ENCODE measurements at places on chromosomes 1 and 21. TPM values are rescaled to one million over a fixed set of nuclear protein-coding genes. Genes with fewer than 3 reads are reported as not detected.

The ZNF593OS gene
- total RNA-seq, result not detected

The COL6A2 gene
- 350 TPM for total RNA-seq

The SLC19A1 gene
- total RNA-seq, result 8.6 TPM

The VPS45 gene
- 40.2 TPM for total RNA-seq

The RGS18 gene
- total RNA-seq, result 1.2 TPM

The CHD5 gene
- 0.12 TPM for total RNA-seq

The CD84 gene
- 7.7 TPM for total RNA-seq

The ST6GALNAC3 gene
- total RNA-seq, result 13.3 TPM

The EIF3I gene
- 110 TPM for total RNA-seq

The BEND5 gene
- total RNA-seq, result 3.2 TPM

The ATP5PB gene
- 551 TPM for total RNA-seq

The GPR25 gene
- not detected for total RNA-seq

- no peak for DNase-seq
Observed at GRCh38 chr1:227072991-227073390, 132.9 kb downstream of the COQ8A start.

- no peak for DNase-seq
Observed at GRCh38 chr1:18532390-18533170, 51.9 kb downstream of the KLHDC7A start.

DNA sequence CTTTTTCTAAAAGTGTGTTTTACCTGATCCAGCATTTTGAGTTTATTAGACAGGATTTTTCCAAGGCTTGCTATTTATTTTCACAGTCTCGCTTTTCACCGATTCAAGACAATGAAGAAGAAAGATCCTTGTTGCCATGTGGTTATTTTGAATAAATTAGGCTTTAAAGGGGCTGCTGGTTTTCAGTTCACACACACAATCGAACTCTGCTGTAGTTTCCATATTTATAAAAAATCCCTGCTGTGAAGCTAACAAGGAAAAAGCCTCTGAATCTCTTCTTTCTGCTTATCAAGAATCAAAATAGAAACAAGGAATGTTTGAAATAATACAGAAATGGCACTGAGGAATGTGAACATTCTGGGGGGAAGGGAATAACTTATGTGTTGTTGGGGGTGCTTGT is 102.5 kb upstream of the KAZN start:
- no peak for DNase-seq

- DNase-seq, result no peak
Observed at GRCh38 chr1:167362638-167363037, 142.0 kb downstream of the POU2F1 start.

DNA sequence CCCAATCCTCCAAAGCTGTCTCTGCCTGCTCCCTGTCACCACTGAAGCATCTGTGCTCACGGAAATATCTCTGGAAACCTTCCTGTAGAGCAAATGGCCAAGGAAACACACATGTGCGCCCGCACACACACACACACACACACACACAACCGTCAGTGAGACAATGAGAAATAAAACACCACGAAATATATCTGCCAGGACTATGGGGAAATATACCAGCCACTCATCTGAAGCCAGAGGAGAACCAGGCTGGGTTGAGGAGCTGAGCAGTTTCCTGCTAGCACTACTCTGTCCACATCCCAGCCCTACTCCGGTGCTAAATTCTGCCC is 25.1 kb upstream of the PLXNA2 start:
- DNase-seq, result no peak

DNA sequence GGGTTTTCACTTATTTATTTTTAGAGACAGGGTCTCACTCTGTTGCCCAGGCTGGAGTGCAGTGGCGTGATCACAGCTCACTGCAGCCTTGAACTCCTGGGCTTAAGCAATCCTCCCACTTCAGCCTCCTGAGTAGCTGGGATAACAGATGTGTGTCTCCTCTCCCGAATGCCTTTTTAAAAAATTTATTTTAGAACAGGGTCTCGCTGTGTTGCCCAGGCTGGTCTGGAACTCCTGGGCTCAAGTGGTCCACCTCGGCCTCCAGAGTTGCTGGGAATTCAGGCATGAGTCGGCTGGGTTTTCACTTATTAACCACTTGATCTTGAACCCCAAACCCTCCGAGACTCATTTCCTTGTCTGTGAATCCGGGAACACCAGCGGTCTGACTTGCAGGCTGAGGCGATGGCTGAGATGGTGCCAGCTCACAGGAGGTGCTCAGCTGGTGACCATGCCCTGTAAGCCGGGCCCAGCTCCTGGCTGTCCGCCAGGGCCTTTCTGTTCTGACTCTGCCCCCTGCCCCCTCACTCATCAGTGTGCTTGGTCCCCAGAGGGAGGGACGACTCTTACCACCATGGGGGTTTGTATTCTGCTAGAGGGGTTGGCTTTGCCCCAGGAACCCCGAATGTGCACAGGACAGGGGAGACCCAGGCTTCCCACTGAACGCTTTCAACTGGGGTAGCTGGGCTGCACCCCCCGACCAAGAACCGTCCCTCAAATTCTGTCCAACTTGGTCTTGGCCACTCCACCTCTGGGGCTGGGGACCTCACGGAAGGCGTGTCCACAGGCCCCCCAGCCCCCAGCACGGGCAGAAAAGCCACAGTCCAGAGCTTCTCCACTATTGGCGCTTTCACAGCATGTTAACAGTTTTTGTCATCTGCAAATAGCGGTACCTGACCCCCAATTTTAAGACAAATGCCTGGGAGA is 22.5 kb downstream of the MMEL1 start:
- DNase-seq, result no peak

- no peak for DNase-seq
Observed at GRCh38 chr21:36915014-36915695, 51.3 kb downstream of the HLCS start.

DNA sequence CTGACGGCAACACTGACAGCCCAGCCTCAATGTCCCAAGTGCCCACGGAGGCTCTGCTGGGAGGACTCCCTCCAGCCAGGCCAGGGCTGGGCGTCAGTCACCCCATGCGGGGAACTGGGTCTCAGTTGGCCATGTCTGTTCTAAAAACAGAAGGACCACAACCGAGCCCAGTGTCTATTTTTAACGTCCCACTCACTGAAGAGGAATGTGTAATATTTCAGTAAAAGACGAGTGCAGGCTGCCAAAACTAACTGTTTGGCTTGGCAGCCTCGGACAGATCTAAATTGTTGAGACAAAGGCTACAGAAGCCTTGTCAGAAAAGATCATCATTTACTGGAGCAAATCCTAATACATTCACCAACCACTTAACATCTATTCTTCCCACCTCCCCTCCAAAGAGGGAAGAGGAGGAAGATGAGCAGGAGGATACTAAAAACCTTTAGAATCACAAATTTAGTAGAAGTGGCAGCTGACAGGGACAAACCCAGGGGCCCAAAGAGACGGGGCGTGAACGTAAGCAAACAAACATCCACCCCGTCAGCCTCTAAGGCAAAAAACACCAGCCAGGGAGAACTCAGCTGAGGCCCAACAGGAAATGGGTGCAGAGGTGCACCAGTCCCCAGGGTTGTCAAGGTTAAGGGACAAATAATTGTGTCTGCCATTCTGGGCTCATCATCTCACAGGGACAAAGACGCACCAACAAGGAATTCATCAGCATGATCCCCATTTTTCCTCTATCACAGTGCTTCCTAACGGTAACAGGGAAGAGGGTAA is 18.7 kb downstream of the C1orf198 start:
- peak; percentile 84 for DNase-seq

DNA sequence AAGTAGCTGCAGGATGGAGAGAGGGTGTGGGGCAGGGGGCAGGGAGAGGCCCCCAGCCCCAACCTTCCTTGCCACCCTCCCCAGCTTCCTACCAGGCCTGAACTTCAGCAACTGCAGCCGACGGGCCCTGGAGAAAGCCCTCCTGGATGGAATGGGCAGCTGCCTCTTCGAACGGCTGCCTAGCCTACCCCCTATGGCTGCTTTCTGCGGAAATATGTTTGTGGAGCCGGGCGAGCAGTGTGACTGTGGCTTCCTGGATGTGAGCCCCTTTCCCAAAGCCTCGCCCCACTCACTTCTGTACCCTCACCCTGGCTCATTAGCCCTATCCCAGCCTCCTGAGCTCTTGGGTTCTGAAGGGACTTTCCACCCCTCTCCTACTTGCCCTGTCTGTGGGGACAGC is 6.0 kb downstream of the ADAM15 start:
- DNase-seq, result no peak

GRCh38 chr1:208242941-208243526 is 1.1 kb downstream of the PLXNA2 start:
- DNase-seq, result no peak

DNA sequence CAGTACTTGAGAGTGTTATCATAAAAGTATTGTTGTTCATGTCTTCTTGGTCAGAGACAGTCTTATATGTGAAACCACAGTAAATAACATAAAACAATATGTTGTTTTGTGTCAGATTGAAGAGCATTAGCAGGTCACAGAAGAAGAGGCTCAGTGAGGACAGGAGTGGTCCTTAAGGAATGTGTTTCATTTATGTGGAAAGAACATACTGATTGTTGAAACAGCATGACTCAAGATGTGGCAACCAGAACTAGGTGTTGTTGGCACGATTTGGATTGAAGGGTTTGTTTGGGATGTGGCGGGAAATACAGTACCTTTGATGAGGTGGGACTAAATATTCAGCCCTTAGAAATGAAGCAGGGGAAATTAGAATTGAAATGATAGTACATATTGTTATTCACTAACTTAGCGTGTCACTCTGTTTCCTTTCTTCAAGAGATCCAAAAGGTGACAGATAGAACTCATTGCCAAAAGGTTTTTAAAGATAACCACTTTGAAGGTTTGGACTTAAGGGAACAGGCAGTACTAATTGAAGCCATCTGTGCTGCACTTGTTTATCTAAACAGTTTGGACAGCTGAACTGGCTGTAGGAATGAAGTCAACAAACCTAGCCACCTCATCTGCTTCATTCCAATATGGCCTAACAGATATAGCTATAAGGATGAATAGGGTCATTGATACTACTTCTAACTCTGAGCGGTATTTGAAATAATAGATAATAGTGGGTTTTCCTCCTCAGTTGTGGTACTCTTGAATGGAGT is 14.4 kb downstream of the RALGPS2 start:
- no peak for DNase-seq

DNA sequence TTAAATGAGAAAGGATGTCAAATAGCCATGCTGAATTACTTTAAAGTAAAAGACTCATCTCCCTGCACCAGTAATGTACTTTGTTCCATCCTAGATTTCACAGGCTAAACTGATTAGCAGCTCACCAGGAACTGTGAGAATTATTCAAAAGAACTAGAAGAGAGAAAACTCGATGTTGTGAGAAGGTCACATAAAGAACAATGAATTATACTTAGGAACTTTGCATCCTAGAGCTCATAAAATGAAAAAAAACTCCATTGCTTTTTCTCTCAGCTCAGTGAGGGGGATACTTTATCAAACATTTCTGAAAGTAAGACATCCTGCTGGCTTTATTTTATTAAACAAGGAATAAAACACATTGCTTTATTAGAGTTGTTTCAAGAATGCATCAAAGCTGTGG is 278.5 kb downstream of the MRPL39 start:
- DNase-seq, result no peak

DNA sequence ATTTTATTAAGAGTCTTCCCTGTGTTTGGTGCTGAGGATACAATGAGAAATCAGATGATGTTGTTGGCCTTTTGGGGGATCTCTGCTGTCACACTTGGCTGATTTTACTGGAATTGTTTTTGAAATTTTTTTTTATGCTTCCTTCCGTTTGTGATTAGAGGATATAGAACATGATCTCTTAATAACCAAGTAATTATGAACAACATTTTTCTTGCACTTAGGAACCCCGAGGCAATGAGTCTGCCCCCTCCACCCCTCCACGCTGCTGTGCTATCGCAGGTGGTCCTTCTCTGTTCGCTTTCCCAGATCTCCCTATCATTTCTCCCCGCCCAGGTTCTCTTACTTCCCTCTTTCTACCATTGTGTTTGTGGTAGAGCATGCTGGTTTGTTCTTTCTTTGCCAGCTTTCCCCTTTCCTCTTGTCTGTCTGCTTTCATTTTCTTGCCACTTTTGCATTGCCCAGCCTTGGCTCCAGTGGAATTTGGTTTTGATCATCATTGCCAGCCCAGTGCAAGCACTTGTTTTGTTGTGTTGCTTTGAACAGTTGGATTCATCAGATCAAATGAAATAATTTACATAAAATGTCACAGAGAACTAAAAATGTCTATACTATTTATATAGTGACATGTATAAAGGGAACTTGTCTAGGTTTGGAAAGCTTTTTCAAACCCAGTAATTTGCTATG is 73.1 kb upstream of the SCCPDH start:
- no peak for DNase-seq

- no peak for DNase-seq
Observed at GRCh38 chr1:6967431-6968111, 182.3 kb downstream of the CAMTA1 start.

GRCh38 chr21:31606081-31606874 is 53.2 kb upstream of the SOD1 start:
- DNase-seq, result no peak

DNA sequence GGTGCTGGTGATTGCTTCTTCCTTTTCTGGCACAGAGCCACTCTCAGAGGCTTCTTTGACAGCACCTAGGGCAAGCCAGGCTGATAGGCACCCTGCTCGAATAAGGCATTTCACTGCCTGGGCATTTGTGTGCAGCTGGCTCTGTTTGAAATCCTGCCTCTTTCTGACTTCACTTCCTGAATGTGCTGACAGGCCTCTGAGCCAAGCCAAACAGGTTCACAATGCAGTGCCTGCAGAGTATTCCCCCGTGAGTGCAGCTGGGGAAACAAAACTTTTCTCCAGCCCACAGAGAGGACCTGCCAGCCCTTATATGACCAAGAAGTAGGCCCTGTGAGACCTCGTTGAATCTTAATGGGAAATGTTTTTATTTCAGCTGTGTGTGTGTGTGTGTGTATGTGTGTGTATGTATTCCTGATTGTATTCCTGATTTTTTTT is 10.4 kb downstream of the JUN start:
- peak; percentile 77 for DNase-seq

GRCh38 chr1:110734133-110734680 is 59.5 kb upstream of the KCNA3 start:
- DNase-seq, result no peak

DNA sequence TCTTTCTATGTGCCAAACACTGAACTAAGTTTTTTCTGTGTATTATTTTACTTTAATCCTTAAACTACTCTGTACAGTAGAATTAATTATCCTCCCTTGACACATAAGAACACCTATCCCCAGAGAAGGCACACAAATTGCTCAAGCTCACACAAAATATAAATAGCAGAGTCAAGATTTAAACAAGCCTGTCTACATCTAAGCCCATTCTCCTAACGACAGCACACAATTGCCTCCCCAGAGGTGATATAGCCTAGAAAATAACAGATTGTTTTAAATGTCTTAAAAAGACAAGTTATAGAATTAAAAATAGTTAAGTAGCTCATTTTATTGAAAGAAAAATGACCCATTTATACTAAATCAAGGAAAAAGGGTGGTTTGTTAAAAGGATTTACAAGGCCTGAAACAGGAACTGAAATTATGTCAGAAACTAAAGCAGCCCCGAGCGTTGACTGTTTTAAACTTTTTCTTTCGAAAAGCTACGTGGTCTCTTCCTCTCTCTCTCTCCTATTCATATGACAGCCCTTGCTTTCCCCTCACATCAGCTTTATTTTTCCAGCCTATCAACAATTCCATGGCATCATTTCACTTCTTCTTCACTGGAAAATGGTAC is 30.5 kb downstream of the TNFSF18 start:
- no peak for DNase-seq

GRCh38 chr1:156365754-156366153 is 3.3 kb upstream of the RHBG start:
- no peak for DNase-seq

- peak; percentile 5 for DNase-seq
Observed at GRCh38 chr21:45512626-45513002, 29.6 kb downstream of the SLC19A1 start.

All from left cardiac atrium (tissue), 4 donors.